ENCODE measurements at places on chromosomes 3 and 15.
A peak's percentile ranks its signal among the peaks of the same experiment; 100 is the strongest.

DNA sequence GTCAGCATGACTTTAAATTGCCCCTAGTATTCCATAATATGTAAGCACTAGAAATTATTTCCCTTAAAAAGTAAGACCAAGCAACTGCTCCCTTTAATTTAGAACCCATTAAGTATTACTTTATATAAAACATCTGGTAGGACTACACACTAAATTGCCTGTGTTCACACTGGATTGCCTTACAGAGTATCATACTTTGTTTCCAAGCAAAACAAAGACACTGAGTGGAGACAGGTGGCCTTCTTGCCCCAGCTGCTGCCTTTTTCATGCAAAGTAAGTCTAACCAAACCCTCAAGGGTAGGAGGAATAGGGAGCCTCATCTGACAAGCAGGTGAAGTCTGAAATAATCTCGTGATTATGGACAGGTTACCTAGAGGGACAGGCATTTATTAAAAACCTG, 87.3 kb downstream of the PEX5L start:
- DNase-seq = no peak

- DNase-seq = no peak
These were observed 16.7 kb upstream of the SLC7A14 start for GRCh38 chr3:170602556-170602955.

DNA sequence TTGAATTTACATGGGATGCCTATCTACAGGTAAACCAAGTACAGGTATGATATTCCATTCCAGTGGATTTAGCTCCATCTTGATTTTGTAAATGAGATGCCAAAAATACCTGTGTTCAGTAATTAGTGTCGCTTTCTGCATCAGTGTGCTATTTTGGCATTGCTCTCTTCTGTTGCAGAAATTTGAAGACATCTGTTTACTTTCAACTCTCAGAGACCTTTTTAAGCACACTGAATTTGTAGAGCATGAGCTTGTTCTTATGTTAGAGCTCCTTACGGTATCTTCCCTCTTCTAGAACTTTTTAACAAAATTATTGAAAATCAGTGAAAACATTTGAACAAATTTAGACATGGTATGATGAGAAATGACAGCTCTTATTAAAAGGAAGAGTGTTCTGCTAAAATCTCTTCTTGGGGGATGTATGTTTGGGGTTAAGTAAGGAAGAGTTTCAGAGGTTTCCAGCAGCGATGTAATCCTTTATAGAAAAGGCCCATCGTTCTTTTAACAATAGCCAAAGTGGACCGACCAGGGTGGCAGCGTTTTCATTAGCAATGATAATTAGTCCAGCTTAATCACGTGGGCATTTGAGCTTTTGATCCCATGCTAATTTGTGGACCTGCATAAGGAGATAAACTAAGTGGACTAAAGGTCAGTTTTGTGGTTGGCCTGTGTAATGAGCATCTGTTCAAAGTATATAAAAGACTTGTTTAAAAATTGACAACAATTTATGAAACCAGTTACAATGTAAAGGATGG, 385.4 kb downstream of the PTPRG start:
- DNase-seq = no peak

GRCh38 chr3:126339466-126339865, 17.7 kb downstream of the KLF15 start:
- peak; percentile 1 for DNase-seq

GRCh38 chr3:62238003-62238402, 135.3 kb downstream of the FEZF2 start:
- DNase-seq = no peak

DNA sequence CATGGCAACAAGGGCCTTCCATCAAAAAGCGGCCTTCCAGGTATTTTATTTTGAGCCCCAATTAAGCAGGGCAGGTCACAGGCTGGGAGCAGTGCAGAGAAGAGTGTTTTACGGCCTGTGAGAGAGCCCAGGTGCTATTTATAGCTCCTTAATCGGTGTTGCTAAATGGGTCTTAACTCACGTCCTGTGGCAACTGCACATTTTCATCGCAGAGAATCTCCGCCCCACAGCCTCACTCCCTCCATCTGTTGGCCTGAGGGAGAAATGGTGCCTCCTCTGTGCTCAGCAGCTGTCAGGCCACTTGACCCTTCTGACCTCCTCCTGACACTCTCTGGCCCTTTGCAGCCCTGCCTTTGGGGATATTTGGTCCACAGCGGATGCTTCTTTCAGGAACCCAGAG, 58.6 kb downstream of the SPSB4 start:
- DNase-seq = no peak

- no peak for DNase-seq
These were observed 32.4 kb downstream of the CMTM7 start for GRCh38 chr3:32423956-32424557.

- DNase-seq = no peak
These were observed 53.8 kb downstream of the TMEM45A start for GRCh38 chr3:100546020-100546744.

All from transverse colon (tissue), 4 donors.